NCI-H2107 (cell line): ENCODE measurements at places on chromosomes 3 and 15.

DNA sequence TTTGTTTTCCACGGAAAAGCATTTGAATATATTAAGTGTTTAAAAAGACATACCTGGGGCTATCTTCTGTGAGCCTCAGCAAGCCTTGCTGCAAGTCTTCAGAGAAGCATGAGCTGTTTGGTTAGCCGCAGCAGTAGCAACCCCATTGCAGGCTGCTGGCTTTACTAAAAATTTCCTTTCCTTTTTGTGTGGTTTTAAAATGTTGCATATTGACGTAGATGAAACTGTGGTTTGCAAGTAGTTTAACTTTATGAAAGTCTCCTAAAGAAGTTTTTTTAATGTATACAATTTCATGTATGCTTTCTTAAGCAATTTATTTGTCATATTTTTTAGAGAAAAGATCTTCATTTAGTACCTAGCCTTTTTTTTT is at the start of gene GPR171:
Gene GPR171 (minus strand): TSS at position 166 of the 370 bp plus-strand sequence. CDS start 3,830 bp downstream, outside the sequence.
- DNase-seq, result no peak

- no peak for DNase-seq
Observed at GRCh38 chr3:99532246-99532645, 106.1 kb upstream of the COL8A1 start.

- DNase-seq, result no peak
Observed at GRCh38 chr3:172378439-172378838, 69.8 kb downstream of the GHSR start.

GRCh38 chr15:49235446-49236124 is 65.5 kb downstream of the GALK2 start:
- DNase-seq, result peak; percentile 29

- DNase-seq, result peak; percentile 74
Observed at GRCh38 chr3:87088993-87089841, 98.3 kb upstream of the VGLL3 start.

- no peak for DNase-seq
Observed at GRCh38 chr15:31162721-31163510, 61.4 kb upstream of the TRPM1 start.

DNA sequence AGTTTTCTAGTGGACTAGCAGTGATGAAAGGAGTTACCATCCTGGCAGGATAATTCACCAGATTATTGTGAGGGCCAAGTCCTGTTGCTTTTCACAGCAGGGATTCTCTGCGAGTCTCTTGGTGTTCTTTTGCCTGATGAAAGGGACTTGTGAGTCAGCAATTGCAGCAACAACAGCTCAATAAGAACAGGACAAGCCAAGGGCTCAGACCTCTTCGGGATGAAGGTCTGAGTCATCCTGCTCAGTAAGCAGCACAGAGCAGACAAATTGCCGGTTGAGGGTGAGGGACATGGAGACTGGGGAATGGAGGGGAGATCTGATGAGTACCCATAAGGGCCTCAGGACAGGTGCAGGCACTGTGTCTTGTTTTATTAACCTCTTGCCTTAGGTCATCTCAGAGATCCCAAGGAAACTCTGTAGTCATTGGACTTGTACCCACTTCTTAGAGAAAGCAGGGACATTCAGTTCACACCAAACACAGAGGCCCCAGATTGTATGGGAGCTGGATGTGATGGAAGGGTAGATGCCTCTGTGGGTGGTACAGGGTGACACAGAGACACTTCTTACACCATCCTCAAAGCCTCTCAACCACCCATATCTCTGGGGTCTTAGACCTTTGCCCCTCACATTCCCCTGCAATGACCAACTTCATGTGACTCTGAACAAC is 173.8 kb upstream of the TLE3 start:
- no peak for DNase-seq

DNA sequence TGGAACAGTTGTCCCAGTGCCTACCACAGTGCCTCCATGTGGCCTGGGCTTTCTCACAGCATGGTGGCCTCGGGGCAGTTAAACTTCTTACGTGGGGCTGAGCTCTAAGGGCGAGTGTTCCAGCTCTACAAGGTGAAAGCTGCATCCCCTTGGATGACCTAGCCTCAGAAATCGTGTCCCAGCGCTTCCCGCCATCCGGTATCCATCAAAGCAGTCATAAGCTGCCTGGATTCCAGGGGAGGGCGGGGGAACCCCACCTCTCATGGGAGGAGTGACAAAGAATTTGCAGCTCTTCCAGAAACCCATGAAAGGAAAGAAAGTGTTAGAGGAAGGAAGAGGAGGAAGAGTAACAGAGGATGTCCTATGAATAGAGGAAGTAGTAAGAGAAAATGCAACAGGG is 45.8 kb upstream of the CCDC174 start:
- DNase-seq, result no peak

GRCh38 chr3:103126115-103126514 is 691.3 kb downstream of the ZPLD1 start:
- no peak for DNase-seq

DNA sequence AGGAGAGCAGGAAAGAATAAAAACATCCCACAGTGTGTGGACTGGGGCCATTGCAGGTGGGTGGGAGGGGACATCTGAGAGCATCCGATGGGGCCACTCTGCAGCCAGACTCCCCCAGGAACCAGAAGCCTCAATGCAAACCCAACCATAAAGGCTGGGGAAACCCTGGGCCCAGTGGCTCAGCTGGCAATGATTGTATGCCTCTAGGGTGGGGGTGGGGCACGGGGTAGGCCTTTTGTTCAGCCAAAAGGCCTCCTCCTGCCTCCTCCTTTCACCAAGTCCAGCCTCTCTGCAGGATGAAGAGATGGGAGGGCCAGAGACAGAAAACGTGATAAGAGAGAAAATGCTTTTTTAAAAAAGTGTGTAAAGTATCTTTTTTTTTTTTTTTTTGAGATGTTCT is 45.5 kb upstream of the HERC1 start:
- DNase-seq, result no peak

- no peak for DNase-seq
Observed at GRCh38 chr3:64691051-64691450, 3.3 kb upstream of the ADAMTS9 start.

DNA sequence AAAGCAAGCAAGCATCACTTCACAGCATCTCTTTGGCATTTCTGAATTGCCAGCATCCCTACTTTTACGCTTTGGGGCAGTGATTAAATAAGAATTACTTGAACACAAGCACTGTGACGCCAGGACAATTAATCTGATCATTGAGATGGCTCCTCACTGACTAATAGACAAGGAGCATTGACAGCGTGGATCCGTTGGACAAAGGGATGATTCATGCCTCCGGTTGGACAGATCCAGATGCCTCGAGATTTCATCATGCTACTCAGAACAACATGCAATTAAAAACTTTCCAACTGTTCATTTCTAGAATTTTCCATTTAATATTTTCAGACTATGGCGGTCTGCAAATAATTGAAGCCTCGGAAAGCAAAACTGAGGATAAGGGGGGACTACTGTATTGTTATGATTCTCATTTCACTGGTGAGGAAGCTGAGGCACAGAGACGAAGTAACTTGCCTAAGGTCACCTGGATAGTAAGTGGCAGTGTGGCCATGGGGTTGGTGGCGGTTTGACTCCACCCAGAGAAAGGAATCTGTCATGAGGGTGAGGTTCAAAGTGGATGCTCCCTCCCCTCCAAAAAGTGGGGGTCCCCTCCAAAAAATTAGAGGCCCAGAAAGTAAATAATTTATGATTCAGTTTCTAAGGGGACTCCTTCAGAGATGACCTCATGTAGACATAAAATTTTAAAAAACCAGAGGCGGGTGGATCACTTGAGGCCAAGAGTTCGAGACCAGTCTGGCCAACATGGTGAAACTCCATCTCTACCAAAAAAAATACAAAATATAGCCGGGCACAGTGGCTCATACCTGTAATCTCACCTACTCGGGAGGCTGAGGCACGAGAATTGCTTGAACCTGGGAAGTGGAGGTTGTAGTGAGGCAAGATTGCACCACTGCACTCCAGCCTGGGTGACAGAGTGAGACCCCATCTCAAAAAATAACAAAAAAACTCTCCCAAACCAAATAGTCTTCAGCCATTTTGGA is 12.3 kb upstream of the PGPEP1L start:
- DNase-seq, result no peak

- DNase-seq, result no peak
Observed at GRCh38 chr15:92520914-92521623, 127.4 kb downstream of the ST8SIA2 start.

DNA sequence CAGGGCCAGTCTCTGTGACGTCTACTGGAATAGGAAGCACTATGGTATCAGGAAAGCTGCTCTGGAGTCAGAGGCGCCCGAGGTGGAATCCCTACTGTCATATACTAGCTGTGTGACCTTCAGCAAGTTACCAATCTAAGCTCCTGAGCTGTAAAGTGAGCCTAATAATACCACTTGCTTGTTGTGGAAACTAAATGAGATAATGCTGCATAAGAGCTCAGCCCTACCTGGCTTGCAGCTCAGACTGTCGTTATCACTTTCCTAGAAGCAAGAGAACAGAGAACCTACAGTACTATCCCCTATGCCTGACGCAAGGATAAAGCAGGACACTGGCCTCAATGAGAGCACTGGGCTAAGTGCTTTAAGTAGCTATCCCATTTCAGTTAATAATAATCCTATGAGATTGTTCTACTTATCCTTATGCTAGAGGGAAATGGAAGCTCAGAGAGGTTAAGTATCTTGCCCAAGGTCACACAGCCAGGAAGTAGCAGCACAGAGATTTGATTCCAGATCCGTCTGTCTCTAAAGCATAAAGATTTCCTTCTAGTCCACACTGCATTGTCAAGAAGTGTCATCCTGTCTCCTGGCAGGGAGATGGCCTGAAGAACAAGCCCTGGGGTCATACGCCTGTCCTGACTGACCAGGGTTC is 195.2 kb downstream of the TLE3 start:
- no peak for DNase-seq

DNA sequence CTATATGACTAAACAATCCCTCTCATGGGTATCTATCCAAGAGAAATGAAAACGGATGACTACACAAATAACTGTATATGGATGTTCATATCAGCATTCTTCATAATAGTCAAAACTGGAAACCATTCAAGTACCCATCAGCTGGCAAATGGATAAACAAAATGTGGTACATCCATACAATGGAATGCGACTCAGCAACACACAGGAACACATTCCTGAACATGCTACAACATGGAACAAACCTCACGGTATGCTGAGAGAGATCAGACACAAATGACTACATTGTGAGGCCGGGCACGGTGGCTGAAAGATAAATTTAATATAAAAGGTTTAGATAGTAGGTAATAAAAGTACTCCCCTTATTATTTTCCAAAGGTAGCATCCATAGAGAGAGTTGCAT is 42.6 kb downstream of the CCR4 start:
- DNase-seq, result no peak

DNA sequence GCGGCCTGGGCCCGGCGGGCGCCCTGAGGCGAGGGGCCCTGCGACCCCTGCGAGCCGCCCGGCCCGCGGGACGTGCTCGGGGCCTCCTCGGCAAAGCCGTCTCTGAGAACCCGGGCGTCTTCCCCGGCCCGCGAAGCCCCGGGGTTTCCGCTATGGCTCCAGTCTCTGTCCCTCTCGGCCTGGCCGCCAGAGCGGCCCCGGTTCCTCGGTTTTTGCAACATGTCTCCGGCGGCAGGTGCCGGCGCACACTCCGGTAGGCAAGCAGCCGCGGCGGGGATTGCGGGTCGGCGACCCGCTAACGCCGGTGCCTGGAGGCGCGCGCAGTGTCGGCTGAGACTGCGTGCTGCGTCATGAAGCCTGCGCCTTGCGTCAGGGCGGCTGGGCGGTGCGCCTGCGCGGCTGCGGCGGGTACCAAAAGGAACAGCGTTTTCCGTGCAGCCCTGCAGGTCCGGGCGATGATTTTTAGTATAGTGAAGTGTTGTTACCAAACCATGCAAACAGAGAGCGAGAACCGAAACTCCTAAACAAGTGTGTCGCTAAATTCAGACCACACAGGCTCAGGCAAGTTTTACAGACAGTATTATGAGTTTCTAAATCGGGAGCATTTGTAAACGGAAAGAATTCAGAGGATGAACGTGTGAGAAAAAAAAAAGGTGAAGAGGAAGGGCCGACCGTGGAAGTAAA is at the start of gene NSMCE3:
Gene NSMCE3 (minus strand): TSS at position 338 of the 684 bp plus-strand sequence. CDS start 117 bp downstream, at position 221.
- peak; percentile 7 for DNase-seq

DNA sequence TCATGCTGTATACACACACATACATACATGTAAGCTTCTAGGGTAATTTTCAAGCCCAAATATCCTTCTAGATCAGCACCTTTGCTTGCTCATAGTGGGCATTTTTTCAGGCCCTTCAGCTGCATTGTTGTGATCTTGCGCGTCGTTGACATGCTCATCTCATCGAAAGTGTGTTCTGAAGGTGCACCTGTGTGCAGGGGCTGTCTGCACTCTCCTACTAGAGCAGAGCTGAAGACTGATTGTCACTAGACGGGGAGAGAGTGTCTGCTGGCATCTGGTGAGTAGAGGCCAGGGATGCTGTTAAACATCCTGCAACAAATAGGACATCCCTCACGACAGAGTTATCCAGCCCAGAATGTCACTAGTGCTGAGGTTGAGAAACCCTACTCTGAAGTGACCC is 35.7 kb upstream of the VILL start:
- no peak for DNase-seq

DNA sequence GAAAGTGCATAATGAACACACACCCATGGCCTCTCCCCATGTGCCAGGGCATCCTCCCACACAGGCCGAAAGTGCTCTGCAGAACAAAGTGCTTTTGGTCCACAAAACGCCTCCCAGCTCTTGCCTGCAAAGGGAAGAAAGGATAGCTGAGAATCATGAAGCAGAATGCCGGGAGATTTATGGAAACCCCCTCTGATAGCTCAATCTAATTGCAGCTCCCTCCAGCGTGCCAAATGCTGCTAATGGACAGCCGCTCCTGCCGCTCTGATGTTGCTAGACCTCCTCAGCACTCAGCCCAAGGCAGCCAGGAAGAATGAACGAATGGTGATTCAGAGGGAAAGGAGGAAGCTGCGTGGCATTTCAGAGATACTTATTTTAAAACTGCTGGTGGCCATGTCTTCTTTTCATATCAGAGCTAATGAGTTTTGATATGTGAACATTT is 145.3 kb downstream of the TJP1 start:
- DNase-seq, result no peak

GRCh38 chr3:100260081-100260684 is 609 bp upstream of the TBC1D23 start:
- DNase-seq, result no peak

GRCh38 chr15:64897345-64897985 is 14.2 kb upstream of the ANKDD1A start:
- no peak for DNase-seq

DNA sequence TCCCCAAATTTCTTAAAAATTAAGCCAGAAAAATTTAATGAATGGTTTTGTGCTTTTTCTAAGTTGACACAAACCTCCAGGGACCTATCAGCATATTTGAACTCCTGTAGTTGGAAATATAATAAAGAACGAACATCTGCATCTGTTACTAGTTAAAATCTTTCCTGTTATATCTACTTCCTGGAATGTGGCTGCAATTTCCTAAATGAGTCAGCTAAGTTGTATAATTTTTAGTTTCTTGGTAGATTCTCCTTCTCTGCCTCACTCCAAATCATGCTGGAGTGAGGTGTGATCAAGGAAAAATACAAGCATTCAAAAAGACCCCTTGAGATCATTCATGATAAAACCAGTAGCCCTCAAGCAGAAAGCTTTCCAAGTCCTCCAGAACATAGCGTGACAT is 106.2 kb upstream of the MCTP2 start:
- no peak for DNase-seq
